Fibroblast of mammary gland (primary cell): ENCODE measurements at places on chromosomes 12 and 14.
A peak's percentile ranks its signal among the peaks of the same experiment; 100 is the strongest.

DNA sequence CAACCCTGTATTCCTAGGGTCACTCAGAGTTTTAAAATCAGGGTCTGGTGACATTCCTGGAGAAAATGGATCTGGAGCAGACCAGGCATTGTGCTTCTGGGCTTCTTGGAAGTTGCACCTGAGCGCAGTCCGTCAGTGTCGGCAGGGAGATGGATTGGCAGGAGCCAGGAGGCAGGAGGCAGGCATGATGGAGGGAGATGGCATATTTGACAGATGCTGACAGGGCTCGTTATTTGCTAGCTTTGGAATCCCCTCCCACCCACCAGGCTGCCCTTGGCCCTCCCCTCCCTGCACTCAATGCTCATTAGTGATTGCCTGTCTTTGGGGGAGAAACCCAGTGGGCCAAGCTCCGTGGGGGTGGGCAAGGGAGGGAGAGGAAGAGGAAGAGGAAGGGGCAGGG is 4.7 kb downstream of the CISTR start:
- DNase-seq, result no peak

- no peak for DNase-seq
These were observed 55.1 kb downstream of the FOXN4 start for GRCh38 chr12:109253913-109254544.

DNA sequence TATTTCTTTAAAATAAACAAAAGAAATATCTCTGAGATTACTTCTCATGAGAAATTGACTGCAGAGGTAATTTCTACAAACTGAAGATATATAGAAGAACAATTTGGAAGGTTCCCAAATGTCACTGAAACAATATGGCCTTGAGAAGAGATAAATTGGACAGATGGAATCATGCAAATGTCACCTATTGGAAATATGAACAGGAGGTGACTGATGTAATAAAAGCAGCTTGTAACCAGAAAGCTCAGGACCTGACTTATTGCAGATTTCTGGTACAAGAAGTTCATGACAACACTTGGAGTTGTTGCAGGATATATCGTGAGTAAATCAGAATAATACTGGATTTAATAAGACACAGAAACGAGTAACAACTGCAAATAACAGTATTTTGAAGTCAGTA is 93.3 kb upstream of the TRHDE start:
- DNase-seq, result no peak

DNA sequence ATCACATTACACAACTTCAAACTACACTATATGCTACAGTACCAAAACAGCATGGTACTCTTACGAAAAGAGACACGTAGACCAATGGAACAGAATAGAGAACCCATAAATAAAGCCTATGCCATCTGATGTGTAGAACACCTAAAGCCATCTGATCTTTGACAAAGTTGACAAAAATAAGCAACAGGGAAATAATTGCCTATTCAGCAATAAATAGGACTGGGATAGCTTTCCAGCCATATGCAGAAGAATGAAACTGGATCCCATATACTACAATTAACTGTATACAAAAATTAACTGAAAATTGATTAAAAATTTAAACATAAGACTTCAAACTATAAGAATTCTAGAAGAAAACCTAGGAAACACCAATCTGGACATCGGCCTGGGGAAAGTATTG is 120.7 kb downstream of the PTPRO start:
- no peak for DNase-seq

- no peak for DNase-seq
These were observed 6.7 kb downstream of the ARHGAP5 start for GRCh38 chr14:32083789-32084188.

DNA sequence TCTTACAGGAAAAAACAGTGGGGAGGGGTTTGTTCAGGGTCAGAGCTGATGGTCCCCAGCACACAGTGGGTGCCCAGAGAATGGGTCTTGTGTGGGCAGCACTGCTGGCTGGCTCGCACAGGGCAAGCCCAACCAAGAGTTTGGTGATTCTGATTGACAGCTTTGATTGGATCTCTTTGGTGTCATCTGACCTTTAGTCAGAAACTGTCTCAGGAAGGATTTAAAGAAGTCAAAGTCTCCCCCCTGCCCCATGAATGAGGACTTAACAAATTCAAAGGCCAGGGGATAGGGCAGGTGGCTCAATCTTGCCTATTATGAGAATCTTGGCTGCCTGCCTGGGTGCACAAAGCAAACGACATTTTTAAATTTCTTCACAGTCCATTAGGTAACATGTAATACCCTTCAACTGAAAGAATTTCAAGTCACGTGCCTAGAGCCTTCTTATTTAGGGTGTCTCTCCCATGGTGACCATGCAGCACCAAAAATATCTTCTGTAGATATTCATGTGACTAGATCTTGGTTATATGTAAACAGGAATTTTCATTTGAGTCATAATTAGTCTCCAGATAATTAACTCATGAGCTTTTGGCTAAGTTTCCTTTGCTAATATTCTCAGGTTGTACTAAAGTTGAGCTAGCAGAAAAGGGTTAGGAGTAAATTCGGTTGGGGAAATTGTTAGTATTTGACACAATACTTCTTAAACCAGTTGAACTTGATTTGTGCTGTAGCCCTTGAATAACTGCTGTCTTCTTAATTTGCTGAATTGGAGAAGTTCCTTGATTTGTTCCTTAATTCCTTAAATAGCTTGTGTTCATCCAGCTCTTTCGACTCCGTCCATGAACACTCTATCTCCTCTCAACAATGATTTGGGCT is 54.5 kb upstream of the HECTD1 start:
- DNase-seq, result peak; percentile 79

DNA sequence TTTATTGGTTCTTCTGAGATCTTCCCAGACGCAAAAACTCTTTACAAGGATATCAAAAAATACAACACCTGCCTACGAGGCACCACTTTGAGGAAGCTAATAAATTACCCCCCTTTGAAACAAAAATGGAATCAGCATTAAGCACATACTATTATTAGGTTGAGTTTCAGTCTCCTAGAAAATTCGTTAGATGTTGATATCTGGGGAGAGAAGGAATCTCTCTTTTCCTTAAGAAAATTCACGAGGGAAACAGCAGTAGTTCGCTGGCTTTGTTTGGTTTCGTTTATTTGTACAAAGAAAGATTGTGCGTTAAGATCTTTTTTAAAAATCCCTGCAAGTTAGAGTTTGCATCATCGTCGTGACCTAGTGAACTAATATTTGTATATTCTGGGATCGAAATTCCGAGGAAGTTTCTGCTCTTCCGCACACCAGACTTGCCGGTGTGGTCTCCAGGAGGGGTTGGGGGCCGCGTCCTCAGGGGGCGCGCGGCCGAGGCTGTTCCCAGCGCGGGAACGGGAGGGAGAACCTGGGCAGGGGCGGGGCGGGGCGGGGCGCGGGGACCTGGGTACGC is 12.1 kb downstream of the NKX2-1 start:
- no peak for DNase-seq

GRCh38 chr12:80858356-80858755 is 79.4 kb downstream of the LIN7A start:
- no peak for DNase-seq

DNA sequence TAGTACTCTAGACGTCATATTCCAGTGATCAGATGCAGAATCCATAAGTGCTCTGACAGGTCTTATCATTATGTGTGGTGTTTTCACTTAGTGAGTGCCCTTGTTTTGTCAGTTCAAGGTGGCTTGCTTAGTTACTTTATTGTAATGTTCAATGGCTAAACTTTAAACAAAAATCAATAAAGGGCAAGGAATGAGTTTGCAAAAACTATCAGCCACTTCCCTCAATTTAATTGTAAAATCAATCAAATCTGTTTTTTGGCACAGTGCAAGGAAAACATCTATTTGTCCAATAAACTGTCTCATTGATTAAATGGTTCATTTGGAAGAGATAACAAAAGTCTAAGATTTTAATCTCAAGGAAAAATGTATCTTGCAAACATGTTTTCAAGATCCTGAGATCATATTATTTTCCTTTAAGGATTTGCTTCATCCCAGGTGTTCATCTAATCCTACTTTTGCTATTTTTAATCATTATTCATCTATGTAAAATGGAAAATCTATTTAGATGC is 59.6 kb upstream of the EEA1 start:
- DNase-seq, result no peak

DNA sequence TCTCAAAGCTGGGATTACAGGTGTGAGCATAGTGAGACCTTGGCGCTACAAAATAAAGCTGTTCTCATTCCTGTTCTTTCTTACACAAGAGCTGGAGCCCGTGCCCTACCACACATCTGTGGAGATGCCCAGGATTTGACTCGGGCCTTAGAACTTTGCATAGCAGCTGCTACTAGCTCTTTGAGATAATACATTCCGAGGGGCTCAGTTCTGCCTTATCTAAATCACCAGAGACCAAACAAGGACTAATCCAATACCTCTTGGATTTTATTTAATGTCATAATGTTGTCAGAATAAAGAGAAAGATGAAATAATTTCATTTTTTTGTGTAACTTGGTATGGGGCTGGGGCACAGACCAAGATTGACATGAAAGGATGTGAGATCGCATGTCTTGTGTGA is 7.6 kb downstream of the PNP start:
- no peak for DNase-seq

DNA sequence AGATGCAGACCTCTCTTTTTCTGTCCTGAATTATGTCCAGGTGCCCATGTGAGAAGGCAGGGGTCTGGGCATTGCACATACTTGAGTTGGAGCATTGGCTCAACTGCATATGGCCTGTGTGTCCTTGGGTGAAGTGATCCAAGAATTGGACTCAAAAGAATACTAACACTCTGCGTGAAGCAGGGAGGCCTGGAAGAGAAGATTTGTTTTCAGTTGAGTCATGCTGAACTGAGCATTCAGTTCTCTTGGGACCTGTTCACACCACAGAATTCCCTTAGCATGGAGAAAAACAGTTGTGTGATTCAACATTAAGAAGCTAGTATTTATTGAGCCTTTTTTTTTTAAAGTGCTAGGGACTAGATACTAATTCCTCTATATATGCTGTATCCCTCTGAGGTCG is 164.7 kb upstream of the TBX3 start:
- peak; percentile 97 for DNase-seq

- DNase-seq, result no peak
These were observed 293.4 kb downstream of the NPAS3 start for GRCh38 chr14:33232031-33232430.

- DNase-seq, result peak; percentile 18
These were observed 199.9 kb upstream of the PWP1 start for GRCh38 chr12:107485731-107486130.

DNA sequence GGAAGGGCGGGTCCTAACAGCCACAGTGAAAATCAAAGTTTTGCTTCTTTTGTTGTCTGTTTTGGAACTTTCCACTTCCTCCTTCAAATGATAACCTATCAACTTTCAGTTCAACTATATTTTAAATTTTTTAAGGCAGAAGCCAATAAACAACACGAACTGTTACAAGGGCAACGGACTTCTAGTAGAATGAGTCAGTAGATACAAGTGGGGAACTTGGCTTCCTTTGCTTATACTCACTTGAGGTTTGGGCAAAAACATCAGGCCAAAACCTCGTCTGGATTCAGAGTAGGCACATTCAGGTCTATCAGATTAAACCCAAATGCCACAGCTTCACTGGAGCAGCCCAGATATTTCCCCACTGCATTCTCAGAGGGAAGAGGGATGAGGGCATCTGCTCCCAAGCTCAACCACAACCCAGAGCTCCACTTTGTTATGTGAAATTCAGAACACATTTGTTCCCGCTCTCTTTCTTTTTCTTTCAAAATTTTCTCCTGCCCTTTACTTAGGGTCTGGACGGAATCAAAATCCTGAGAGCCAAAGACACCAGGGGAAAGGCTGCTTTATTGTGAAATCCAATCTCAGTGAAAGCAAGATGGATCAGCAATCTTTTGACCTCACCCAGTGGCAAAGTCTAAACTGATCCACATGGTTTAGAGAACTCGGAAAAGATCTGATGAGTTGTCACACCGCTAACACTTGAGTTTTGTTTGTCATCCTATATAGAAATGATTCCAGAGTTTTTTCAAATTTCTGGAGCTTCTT is 152.5 kb upstream of the BTG1 start:
- DNase-seq, result peak; percentile 92

DNA sequence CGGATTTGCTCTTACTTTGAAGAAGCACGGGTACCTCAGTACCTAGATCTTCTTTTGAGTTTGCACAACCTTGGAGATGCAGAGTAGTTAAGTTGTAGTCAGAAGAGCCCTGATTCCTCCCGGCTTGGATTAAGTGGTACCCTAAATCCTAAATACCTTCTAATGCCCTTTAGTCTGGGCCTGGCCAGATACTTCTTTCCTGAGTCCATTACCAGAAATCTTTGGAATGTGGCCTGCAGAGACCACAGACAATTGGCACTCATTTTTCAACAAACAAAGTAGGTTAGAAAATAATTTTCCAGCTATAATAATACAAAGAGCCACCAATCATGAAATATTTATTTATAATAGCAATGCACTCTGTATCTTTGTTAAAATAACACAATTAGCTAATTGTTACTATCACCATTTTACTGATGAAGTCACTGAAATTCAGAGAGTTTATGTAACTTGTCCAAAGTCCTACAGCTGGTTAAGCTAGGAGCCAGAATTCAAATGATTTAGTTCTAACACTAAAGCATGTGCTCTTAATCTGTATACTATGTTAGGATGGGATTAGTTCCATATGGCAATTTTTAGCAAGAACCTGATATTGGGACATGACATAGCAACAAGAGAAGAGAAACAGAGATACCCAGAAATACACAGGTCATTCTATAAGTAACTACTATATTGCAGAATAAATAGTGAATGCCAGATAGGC is 132.1 kb upstream of the PDZRN4 start:
- peak; percentile 15 for DNase-seq

- DNase-seq, result peak; percentile 17
These were observed 2.7 kb downstream of the APOLD1 start for GRCh38 chr12:12788131-12788530.

GRCh38 chr14:50232276-50232642 is 881 bp upstream of the SOS2 start:
- DNase-seq, result no peak

DNA sequence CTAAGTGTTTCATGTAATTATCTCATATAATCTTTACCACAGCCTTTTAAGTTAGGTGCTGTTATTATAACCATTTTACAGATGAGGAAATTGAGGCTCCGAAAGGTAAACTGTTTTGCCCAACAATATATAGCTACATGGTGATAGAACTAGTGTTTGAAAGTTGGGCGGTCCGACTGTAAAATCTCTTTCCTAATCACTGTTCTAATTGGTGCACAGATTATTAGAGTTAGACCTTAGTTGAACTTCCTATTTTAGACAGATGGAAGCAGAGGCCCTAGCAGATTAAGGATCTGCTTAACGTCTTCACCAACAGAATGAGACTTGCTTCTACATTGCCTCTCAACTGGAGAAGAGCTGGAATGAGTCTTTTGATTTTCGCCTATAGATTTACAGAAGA is 30.0 kb upstream of the DUSP6 start:
- no peak for DNase-seq
